Umbilical cord (tissue), 2 donors: ENCODE measurements at places on chromosomes 4 and X. TPM values are rescaled to one million over a fixed set of nuclear protein-coding genes. Genes with fewer than 3 reads are reported as not detected.

GRCh38 chr4:139556071-139556723 is at the start of gene SETD7:
Gene SETD7, minus strand, starts transcription at chr4:139556219. Its CDS starts 82 bp downstream, at chr4:139556137.
- DNase-seq = peak; percentile 94

DNA sequence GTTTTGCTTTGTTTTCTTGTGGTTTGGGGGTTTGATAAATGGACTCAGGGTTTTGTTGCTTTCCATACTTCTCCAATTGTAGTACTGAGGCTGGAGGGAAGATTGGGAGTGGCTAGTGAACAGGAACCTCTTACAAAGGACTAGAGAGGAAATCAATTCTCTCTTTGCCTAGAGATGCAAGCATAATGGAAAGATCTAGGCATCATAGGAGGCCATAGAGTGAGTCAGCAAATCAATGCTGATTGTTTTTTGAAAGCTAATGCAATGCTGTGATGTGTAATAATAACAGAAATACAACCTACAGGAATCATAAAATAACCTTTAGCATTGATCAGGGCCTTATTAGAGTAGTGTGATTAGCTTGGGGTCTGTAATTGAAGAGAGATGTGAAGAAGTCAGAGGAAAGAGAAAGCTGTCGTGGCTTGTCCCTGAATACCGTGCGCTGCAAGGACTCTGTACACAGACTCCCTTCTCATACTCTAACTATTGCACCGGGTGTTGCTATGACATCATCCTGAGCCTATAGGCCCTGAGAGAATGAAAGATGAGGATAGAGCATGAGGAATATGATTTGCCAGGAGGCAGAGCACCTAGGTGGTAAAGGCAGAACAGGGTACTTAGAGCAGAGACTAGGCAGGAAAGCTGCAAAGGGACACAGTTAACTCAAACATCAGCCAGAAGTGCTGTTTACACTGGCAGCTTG is 29.3 kb upstream of the GPR101 start:
- DNase-seq = no peak

- peak; percentile 56 for DNase-seq
Observed at GRCh38 chr4:150087006-150087405, 8.8 kb downstream of the DCLK2 start.

DNA sequence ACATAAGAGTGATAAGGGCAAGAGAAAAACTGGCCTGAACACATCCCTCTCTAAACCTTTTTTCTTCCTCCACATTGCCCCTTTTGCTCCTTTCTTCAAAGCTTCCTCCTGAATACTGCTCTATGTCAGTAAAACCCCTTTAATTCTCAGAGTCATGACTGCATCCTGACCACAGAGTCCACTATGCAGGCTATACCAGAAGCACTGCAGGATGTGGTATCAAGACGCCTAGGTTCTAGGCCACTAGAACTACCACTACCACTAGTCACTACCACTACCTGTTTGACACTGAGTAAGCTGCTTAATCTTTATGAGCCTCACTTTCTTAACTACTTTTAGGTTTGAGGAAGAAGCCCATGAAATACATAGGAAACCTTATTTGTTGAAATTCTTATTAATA is 38.7 kb downstream of the ARHGEF9 start:
- DNase-seq = no peak

- DNase-seq = peak; percentile 96
Observed at GRCh38 chr4:53908661-53909078, 155.7 kb downstream of the CHIC2 start.

DNA sequence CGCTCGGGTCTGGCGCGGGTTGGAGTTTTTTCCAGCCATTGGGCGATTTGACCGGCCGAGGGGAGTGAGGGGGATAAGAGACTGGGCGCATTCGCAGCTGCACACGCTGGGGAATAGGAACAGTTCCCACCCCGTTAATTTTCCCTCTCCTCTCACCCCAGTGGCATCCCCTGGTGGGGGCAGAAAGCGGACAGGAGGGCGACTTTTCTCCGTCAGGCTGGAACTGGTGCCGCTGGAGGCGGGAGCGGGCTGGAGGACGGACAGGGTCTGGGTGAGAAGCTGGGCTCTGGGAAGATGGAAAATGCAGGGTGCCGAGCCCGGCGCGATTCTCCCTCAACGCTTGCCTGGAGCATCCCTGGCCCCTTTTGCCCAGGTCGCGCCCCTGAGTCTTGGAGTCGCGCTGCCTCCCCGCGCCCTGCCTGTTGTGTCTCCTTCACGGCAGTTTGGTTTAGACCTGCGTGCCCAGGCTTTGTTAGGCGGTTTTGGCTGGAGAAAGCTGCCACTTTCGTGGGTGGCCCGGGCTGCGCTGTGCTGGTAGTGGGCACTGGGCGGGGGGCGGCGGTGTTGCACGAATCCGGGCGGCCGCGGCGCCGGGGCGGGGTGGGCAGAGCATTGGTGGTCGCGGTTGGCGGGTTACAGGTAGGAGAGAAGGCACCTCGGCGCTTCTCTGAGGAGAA is 2.0 kb downstream of the ADGRL3 start:
- DNase-seq = peak; percentile 40

GRCh38 chr4:8915201-8916200 is 43.9 kb upstream of the HMX1 start:
- DNase-seq = no peak

DNA sequence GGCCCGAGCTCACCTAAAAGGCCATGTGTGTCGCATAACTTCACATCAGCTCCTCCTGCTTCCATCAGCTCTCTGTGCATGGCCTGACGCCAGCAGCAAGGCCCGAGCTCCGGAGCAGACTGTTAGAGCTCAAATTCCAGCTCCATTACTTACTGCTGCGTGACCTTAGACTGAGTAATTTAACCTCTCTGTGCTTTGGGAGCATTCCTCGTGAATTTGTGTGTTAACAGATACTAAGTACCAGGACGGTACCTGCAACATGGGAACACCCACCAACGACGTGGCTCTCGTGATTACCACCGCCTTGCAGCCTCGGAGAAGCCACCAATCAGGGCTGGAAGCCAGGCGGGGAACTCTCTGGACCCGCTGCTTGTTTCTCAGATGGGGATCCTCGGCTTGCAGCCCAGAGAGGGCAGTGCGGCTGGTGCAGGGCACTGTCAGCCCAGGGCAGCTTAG is 12.9 kb downstream of the LETM1 start:
- no peak for DNase-seq

GRCh38 chrX:11949291-11949690 is 189.0 kb upstream of the FRMPD4 start:
- DNase-seq = no peak

- DNase-seq = no peak
Observed at GRCh38 chrX:48818866-48819265, 7.4 kb upstream of the ERAS start.

DNA sequence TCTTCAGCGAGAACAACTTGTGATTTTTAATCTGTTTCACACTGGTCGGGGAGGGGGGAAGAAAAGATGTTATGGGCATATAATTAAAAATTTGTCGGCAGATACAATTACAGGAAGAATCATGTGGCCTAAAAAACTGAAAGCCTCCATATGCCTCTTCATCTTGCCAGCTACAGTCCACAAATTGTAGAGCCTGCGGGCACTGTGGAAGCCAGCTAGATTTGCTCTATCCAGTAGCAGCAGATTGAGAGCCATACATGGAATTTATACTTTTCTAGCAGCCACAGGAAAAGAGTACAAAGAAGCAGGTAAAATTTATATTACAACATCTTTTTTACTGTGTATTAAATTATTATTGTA is 147.3 kb downstream of the TBL1X start:
- no peak for DNase-seq

GRCh38 chr4:169174247-169174646 is 96.5 kb downstream of the SH3RF1 start:
- no peak for DNase-seq

GRCh38 chrX:619812-620531 is 10.6 kb upstream of the SHOX start:
- DNase-seq = no peak

- DNase-seq = no peak
Observed at GRCh38 chr4:180810581-180810980, 1432.6 kb upstream of the TENM3 start.

- DNase-seq = no peak
Observed at GRCh38 chr4:152073351-152074087, 312.7 kb upstream of the GATB start.

DNA sequence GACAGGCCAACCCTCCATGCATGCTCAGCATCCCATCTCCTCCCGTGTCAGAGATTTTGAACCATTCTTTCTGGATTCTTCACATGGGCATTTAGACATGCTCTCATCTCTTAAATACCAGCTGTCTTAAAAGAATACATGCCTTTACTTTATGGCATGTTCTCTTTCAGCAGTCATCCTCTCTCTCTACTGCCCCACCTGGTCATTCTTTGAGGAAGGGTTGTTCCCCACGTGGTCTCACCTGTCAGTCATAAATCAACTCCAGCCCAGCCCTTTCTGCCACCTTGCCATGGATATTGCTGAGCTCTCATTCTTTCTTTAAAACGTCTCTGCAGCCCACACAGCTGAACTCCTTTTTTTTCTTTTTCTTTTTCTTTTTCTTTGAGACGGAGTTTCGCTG is 111.3 kb downstream of the ARHGAP10 start:
- no peak for DNase-seq

GRCh38 chr4:176307666-176307930 is 12.2 kb upstream of the SPCS3 start:
- no peak for DNase-seq

GRCh38 chr4:189815404-189816192 is 125.1 kb upstream of the FRG1 start:
- DNase-seq = no peak

DNA sequence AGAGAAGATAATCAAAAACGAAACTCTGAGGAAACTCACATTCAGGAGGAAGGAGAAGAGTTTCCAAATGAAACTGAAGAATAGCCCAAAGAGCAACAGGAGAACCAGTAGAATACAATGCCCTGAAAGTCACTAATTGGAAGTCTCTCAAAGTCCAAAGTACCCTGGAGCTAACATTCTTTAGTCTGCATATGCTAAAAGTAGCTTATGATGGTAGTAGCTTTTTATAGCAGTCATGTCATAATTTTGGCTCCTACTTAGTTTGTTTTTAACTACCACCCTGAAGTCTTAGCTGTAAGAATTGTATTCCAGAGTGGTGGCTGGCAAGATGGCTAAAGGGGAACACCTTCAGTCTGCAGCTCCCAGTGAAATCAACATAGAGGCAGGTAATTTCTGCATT is 100.3 kb upstream of the FGF16 start:
- DNase-seq = no peak

- DNase-seq = no peak
Observed at GRCh38 chrX:2457289-2458133, 43.3 kb downstream of the DHRSX start.

DNA sequence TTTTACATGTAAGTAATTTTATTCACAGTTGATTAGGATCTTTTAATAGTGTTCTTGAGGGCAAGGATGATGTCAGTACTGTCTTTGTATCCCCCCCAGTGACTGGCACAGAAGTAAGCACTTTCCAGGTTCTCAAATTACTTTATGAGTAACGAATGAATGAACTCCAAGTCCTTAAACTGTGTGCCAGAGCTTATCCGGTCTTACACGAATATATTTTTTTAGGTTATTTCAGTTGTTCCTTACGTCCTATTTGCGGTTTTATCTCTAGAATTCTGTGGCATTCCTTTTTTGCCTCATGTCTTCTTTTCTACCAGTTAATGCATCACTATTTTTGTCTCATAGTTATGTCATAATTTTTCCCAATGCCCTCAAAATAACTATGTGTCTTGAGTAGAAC is 106.9 kb upstream of the MID1IP1 start:
- no peak for DNase-seq

DNA sequence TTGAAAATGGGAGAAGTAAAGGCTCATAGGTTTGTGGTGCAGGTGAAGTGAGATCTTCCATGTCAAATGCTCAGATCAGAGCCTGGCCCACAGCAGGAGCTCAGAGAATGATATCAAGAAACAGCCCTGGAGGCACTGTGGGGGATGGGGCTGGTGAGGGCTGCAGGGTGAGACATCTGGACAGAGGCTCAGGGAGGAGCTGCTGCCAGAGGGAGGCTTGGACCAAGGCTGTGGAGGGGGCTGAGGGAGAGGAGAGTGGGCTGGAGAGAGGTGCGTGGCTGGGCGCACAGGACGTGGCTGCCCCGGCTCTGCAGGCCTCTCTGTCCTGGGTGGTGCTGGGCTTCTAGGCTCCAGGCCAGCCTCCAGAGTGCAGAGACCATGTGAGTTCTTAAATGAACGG is 5.6 kb downstream of the SORCS2 start:
- DNase-seq = peak; percentile 84

DNA sequence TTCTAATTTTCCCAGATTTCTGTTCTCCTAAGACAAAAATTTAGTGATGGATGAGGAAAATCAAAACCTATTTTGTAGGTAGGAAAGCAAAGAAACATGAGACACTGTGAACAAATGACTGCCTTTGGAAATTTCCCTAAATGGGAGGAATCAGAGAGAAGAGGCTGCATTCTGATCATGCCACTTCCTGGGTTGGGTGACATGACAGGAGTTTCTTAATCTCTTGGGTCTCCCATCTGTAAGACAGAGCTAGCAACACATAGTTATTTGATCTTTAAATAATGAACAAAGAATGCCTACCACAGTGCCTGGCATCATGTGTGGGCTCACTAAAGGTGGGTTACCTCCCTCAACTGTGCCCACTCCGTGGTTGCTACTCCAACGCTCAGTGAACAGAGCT is 57.1 kb downstream of the CCDC149 start:
- no peak for DNase-seq

DNA sequence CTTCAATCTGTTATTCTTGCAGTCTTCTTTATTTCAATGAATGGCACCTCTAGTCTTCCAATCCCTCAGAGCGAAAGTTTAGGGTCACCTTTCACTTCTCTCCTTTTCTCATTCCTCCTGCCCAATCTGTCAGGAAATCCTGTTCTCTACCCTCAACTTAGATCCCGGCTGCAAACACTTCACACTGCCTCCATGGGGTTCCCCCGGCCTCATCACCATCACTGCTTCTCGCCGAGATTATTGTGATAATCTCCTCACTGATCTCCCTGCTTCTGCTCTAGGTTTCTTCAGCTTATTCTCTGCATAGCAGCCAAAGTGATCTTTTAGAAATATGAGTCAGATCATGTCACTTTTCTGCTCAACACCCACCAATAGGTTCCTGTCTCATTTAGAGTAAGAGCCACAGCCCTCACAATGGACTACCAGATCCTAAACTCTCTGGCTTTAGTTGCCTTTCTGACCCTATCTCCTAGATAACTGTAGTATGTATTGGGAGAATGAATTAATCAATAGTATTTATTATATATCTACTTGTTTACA is 43.6 kb upstream of the TBC1D9 start:
- no peak for DNase-seq

GIMD1 gene
- total RNA-seq = 3.4 TPM

TEX13C gene
- total RNA-seq = 2.6 TPM

PLXNB3 gene
- total RNA-seq = 23.6 TPM

GLRA2 gene
- total RNA-seq = 2.9 TPM

OPRPN gene
- 2.4 TPM for total RNA-seq

AMTN gene
- total RNA-seq = 0.96 TPM

PRR32 gene
- 0.48 TPM for total RNA-seq

PDLIM3 gene
- total RNA-seq = 361 TPM

ENPP6 gene
- total RNA-seq = 1.2 TPM

TECRL gene
- 14.9 TPM for total RNA-seq

NUDT9 gene
- 5.8 TPM for total RNA-seq

ADH1A gene
- total RNA-seq = 0.48 TPM

KLHL13 gene
- total RNA-seq = 40.2 TPM

TMEM154 gene
- 11.3 TPM for total RNA-seq
